ENCODE measurements at places on chromosomes 6 and 20. TPM values are rescaled to one million over a fixed set of nuclear protein-coding genes. Genes with fewer than 3 reads are reported as not detected.

DNA sequence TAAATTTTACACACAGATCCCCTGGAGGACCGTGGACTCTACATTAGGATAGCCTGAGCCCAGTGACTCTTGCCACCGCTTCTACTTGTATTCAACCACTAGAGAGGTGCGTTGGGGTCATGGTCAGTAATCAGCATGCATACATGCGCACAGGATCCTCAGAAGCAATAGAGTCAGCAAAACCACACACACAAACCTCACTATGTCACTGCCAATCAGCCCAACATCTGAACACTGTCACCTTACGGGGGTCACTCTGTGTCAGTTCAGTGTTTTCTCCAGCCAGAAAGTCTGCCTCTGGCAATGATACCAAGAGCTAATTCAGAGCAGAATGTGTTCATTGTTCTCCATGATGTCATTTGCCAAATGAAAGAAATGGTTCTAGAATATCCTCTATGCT is 225.3 kb downstream of the KHDC1L start:
- no peak for DNase-seq

- DNase-seq: no peak
Observed at GRCh38 chr6:167345348-167345747, 20.5 kb downstream of the TTLL2 start.

GRCh38 chr20:34971561-34972235 is 16.0 kb downstream of the MYH7B start:
- DNase-seq: no peak

- DNase-seq: no peak
Observed at GRCh38 chr6:96923400-96923799, 1.1 kb upstream of the KLHL32 start.

- no peak for DNase-seq
Observed at GRCh38 chr20:25070821-25071473, 11.0 kb downstream of the VSX1 start.

GRCh38 chr6:53630533-53631226 is 34.9 kb downstream of the KLHL31 start:
- no peak for DNase-seq

DNA sequence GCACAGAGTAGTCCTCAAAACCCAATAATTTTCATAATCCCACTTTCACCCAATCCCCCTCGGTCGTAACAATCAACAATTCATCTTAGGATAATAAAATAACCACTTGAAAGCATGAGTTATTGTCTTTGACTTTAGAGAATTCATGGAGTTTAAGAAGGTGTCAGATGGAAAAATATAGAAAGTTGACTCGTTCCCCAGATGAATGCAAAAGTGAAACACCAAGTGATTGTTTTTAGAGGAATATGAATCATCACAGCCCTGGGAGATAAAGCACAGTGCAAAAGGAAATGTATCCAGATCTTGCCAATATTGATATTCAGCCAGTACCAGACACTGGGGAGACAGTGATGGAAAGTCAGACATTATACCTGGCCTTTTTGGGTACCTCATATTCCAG is 860.5 kb downstream of the DHX35 start:
- no peak for DNase-seq

DNA sequence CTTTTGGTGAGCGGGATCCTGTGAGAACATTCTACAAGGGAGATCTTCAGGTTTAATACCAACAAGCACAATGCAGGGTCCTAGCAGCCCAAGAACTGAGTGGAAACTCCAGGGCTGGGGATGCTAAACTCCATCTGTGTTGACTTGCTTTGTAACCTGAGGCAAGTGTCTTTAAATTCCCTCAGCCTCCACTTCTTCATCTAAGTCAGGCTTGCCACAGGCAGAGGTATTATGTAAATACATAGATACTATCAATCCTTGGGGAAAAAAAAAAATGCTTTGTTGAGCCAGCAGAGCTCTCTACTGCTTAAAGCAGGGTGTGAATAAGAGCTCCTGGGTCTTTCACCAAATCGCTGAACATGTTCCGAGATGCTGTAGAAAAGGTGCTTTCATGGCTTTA is 114.2 kb upstream of the PHACTR1 start:
- DNase-seq: no peak

DNA sequence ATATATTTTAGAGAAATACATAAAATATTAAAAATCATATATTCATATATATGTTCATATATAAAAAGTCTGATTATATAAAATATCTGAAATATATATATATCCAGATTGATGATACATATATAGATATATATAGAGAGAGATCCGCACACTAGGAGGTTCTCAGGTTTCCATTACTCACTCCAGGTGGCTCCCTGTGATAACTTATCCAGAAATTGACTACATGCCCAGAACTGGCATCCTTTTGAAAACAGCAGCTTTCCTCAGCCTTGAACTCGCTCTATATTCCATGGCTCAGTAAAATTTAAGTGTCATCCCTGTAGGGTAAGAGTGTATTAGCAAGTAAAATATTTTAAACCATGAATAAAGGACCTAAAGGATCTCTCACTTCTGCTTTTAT is 206.8 kb downstream of the TINAG start:
- no peak for DNase-seq

DNA sequence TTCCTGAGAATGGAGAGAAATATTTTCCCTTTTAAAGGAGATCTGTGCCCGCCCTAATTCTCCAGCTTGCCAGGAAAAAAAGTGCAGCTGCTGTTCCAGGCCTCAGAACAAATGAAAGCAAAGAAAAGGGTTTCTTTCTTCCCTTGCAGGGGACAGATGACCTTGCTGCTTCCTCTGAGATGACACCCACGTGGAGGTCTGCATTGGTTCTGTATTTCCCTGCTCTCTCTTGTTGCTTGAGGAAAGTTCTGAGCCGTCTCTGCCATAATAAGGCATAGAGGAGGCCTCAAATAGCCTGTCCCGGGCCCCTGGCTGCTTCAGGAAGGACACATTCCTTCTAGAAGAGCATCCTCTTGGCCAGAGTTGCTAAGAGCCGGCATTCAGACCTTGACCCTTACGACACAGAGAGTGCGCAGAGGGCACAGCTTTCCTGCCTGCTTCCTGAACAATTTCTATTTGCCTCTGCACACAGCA is 501.8 kb upstream of the SULF2 start:
- no peak for DNase-seq

Gene SYCP2L
- 3.4 TPM for polyA plus RNA-seq

Gene C2
- polyA plus RNA-seq: 4.5 TPM

Gene GPANK1
- polyA plus RNA-seq: 33.9 TPM
